GM12892 (cell line): ENCODE measurements at places on chromosomes 13 and 19.

DNA sequence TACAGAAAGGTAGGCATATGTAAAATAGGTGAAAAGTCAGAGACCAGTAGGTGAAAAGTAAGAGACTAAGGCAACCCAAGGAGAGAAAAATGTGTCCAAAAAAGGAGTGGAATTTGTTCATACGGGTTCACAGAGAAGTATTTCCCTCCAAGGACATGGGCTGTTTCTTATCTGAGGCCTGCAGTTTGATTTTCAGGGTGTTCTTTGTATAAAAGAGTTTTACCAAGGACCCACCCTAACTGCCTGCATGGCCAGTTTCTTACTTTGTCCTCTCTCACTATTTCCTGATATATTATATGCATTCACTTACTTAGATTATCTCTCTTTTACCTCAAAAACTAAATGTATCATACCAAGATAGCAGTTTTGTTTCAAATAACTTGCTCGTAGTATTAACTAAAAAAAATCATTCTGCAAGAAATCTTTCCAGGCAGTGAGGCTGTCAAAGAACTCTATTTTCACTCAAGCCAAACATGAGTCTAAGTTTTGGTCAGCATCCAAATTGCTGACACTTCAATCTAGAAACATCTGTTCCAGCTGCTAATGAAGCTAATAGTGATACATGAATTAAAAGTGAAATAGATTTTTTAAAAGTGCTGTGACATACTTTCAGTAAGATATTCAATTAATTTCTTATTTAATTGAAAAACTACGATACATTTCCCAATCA lies 141.4 kb upstream of the SGCG start:
- no peak for DNase-seq

DNA sequence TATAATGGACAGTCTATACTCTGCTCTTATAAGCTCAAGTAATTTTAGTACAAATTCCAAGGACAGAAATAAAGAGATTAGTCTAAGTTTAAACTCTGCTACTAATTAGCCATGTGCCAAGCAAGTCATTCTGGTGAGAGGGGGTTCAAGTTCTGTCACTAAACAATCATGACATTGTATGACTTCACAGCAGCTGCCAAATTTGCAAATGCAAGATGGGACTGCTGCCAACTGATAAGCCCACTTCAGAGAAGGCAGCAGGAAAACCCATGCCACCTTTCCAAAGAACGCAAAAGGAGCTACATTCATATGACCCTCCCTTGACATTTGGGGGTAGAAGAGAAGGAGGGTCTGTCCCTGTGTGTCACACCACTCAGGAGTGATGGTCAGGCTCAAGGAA lies 60.7 kb upstream of the RFXAP start:
- DNase-seq = no peak

- DNase-seq = no peak
Observed at GRCh38 chr13:25733696-25734435, 317.9 kb downstream of the SHISA2 start.

DNA sequence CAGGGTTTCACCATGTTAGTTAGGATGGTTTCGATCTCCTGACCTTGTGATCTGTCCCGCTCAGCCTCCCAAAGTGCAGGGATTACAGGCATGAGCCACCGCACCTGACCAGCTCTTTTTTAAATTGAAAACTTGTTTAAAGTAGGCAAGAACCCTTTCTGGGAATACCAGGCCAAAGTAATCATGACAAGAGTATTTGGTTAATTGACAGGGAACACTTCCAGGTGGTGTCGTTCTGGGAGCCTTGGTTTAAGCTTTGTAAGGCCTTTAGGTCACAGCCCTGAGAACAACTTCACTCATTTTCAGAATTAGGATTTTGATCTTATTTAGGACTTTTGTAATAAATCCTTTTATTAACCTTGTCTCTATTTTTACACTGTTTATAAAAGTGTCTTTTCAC lies 115.2 kb downstream of the LMO7 start:
- DNase-seq = no peak

- DNase-seq = no peak
Observed at GRCh38 chr19:41691268-41691970, 3.3 kb upstream of the CEACAM7 start.

- no peak for DNase-seq
Observed at GRCh38 chr13:23622985-23623384, 52.8 kb downstream of the TNFRSF19 start.

- DNase-seq = no peak
Observed at GRCh38 chr13:65679240-65679639, 1550.9 kb downstream of the PCDH9 start.

GRCh38 chr19:12052091-12052496 lies 667 bp downstream of the ZNF878 start:
- no peak for DNase-seq

DNA sequence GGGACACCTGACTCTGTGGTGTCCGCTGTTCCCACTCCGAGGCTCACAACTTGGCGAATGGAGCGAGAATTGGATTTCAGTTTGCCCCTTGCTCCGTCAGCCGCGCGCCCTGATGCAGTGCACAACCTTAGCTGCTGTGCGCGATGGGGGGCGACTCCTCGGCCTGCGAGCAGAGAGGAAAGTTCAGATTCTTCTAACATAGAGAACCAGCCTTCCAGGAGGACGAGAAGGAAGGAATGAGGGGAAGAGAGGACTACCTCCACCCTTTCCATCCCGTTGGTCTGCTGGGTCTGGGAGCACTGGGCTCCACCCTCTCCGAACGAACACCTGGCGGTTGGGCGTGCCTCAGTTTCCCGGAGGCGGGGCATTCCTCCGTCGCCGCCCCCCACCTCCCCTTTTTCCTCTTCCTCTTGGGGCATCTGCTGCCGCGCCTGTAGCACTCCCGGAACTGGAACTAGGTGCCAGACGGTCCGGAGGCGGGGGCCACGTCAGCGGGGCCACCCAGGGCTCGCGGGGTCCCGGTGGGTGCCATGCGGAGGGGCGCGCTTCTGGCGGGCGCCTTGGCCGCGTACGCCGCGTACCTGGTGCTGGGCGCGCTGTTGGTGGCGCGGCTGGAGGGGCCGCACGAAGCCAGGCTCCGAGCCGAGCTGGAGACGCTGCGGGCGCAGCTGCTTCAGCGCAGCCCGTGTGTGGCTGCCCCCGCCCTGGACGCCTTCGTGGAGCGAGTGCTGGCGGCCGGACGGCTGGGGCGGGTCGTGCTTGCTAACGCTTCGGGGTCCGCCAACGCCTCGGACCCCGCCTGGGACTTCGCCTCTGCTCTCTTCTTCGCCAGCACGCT lies at the start of gene KCNK6:
Gene KCNK6, plus strand, starts transcription at position 425 of the 838 bp plus-strand sequence. Its CDS starts 106 bp downstream, at position 531.
- DNase-seq = no peak

GRCh38 chr19:5993648-5994358 lies 15.9 kb upstream of the RANBP3 start:
- DNase-seq = no peak

GRCh38 chr13:110610955-110611595 lies 4.3 kb upstream of the NAXD start:
- DNase-seq = no peak

DNA sequence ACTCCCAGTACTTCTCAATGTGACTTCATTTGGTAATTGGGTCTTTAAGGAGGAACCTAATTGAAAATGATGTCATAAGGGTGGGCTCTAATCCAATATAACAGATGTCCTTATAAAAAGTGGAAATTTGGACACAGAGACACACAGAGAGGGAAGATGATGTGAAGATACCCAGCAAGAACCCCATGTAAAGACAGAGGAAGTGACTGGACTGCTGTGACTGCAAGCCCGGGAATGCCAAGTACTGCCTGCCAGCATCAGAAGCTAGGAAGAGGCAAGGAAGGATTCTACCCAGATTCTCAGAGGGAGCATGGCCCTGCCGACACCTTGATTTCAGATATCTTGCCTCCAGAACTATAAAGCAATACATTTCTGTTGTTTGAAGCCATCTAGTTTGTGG lies 239.3 kb downstream of the KCTD12 start:
- no peak for DNase-seq

DNA sequence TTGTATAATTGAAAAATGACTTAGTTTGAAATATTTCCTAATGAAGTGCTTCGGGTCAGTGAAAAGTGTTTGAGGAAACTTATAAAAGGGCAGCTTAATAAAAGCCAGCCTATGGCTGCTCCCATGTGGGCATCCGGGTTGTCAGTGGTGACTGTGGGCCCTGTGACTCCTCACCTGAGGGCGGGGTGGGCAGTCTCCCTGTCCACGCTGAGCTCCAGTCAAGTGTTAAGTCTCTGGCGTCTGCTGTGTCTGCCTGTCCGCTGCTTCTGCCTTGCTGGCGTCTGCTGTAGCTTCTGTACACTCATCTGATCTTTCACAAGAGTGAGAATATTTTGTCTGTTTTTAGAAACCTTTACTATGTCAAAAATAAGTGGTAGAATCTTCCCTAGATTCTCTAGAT lies 7.1 kb downstream of the LAMP1 start:
- no peak for DNase-seq

GRCh38 chr19:47109541-47110375 lies 3.8 kb downstream of the ZC3H4 start:
- no peak for DNase-seq

DNA sequence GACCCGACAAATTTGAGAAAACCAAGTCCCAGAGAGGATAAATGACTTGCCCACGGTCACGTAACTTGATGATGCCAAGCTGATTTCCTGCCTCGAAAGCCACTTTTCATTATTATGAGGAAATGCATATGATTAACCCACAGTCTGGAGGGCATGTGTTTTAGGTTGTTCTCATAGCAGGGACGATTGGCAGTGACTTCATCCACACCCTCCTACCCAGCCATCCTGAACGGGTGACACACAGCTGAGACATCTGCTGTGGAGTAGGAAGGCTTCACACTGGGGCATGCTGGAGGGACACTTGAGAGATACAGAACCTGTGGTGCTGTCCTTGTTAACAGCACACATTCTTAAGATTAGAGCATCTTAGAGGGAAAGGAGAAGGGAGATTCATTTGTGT lies 65.4 kb upstream of the WDFY2 start:
- no peak for DNase-seq

GRCh38 chr13:65990684-65991083 lies 1239.5 kb downstream of the PCDH9 start:
- no peak for DNase-seq

GRCh38 chr13:80903911-80904310 lies 563.0 kb upstream of the SPRY2 start:
- no peak for DNase-seq

- DNase-seq = peak; percentile 45
Observed at GRCh38 chr13:48505597-48506091, 27.2 kb downstream of the RCBTB2 start.

- no peak for DNase-seq
Observed at GRCh38 chr13:29436721-29437280, 158.7 kb downstream of the SLC7A1 start.

- no peak for DNase-seq
Observed at GRCh38 chr13:84802073-84802472, 919.8 kb upstream of the SLITRK1 start.

DNA sequence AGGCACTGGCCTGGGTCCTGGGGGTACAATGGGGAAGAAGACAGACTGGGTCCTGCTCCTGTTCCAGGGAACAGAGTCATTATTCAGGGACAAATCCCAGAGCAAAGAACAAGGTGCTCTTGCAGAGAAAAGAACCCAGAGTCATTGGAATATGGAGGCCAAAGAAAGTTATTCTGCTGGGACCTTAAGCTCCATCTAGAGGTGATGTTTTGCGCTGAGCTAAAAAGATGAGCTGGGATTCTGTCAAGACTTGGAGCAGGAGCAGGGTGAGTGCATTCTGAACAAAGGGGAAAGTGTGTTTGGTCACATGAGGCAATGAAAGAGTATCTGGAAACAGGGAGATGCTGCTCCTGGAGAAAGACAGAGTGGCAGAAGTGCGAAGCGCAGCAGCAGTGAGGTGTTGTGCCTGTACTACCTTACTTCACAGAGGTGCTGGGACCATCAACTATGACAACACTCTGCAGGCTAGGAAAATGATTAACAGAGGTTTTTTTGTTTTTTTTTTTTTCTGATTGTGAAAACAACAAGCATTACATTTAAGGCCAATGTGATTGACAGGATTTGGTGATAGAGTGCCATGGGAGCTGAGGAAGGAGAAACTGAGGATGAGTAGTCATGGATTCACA lies 95.3 kb upstream of the TNFSF11 start:
- DNase-seq = peak; percentile 12

- no peak for DNase-seq
Observed at GRCh38 chr13:97999653-98000052, 46.2 kb downstream of the IPO5 start.

GRCh38 chr13:28685892-28686291 lies 27.0 kb downstream of the POMP start:
- no peak for DNase-seq

DNA sequence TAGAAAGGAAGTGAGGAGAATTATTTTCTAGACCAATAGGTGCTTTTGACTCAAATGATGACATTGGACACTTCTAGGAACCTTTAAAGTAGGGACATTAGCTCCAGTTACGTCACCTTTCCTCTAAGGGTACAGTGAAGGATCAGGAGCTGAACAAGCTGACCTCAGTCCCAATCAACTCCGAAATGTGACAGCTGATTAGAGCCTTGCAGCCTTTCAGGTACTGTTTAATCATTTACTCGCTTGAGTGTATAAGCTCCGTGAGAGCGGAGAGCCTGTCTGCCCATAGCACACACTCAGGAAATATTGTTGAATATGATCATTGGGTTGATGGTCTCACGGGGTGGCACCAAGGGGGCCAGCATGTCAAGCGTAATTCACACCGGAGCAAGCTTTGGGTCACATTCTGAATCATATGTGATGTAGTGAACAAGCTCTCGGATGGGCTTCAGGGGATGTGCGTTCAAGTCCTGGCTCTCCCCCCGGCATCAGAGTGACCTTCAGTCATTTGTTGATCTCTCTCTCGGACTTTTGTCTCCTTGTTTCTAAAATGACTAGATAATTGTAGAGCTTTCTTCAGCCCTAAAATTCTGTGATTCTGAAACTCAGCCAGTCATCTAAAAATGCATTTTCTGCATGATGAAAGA lies 141.9 kb downstream of the ZIC5 start:
- DNase-seq = no peak

DNA sequence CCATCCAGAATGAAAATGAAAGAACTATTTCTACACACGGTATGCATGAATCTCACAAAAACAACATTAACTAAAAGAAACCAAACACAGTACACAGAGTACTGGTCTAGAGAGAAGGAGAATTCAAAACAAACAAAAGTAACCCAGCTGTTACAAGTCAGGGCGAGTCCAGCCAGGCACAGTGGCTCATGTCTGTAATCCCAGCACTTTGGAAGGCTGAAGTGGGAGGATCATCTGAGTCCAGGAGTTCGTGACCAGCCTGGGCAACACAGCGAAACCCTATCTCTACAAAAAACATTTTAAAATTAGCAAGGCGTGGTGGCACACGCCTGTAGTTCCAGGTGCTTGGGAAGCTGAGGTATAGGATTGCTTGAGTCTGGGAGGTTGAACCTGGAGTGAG lies 1.7 kb upstream of the PSMC4 start:
- no peak for DNase-seq

- DNase-seq = no peak
Observed at GRCh38 chr19:38239816-38240215, 15.8 kb upstream of the DPF1 start.

DNA sequence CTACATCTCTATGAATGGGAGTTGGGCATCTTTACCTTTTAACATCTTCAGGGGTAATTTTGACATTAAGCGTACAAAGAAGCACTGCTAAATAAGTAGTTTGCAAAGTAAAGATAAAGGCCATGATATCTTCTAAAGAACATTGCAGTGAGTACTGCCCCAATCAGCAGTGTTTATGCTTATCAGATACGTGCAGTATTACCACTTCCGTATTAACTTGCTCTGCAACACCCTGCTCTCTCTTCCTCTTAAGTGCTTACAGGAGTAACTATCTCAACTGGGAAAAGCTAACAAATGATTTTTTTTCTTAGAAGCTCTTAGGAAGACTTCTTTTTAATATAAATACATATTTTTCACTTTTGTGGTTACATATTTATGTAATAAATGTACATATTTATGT lies 793.7 kb upstream of the SLC10A2 start:
- no peak for DNase-seq

- no peak for DNase-seq
Observed at GRCh38 chr13:41905600-41906254, 55.2 kb downstream of the VWA8 start.
